ENCODE measurements at places on chromosomes 12 and 14.

DNA sequence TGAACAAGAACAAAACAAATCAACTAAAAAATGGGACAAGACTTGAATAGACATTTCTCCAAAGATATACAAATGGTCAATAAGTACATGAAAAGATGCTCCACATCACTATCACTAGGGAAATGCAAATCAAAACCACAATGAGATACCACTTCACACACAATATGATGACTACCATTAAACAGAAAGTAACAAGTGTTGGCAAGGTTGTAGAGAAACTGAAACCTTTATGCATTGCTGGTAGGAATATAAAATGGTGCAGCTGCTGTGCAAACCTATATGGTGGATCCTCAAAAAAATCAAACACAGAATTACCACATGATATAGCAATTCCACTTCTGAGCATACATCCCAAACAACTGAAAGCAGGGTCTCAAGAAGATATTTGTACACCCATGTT, 5.2 kb downstream of the SMAGP start:
- no peak for DNase-seq

DNA sequence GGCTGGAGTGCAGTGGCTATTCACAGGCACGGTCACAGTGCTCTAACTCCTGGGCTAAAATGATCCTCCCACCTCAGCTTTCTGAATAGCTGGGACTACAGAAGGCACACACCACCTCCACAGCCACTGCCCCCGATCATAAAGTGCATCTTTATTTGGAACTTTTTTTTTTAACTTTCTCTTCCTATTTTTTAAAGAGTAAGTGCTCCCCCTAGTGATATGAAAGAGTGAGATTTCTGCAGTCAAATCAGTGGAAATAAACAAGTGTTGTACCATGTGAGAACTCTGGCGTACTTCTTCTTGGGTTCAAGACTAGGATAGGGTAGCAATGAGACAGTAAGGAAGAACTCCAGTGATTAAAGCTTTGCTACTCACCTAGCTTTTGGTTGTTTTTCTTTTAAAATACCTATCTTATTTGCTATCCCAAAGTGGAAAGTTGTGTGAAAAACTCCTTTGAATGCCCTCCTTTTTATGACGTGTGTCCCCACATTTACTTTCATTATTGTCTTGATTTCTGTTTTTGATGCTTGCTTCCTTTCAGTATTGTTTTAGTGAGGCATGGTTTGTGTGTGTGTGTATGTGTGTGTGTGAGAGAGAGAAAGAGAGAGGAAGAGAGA, 6.6 kb downstream of the PPP4R4 start:
- DNase-seq, result no peak

- no peak for DNase-seq
Measured at GRCh38 chr12:80968326-80968725, 30.6 kb upstream of the LIN7A start.

GRCh38 chr12:47236109-47236714, 156.5 kb upstream of the AMIGO2 start:
- DNase-seq, result no peak

GRCh38 chr14:61649283-61649682, 46.0 kb upstream of the HIF1A start:
- no peak for DNase-seq

Measured in caudate nucleus (tissue), 63 donors.